ENCODE measurements at places on chromosomes 16 and 17. TPM values are rescaled to one million over a fixed set of nuclear protein-coding genes. Genes with fewer than 3 reads are reported as not detected.

The GAS2L2 gene
- total RNA-seq = not detected

The CDK5RAP3 gene
- 60.9 TPM for total RNA-seq

The KNOP1 gene
- 36.3 TPM for total RNA-seq

The STAC2 gene
- not detected for total RNA-seq

The HIC1 gene
- total RNA-seq = 62.2 TPM

The PDIA2 gene
- total RNA-seq = not detected
